Effector memory CD4-positive, alpha-beta T cell (primary cell): ENCODE measurements at places on chromosomes 6 and 20.

- H3K27ac ChIP-seq = no peak overlapping the region
- H3K4me1 ChIP-seq = no peaks in the 10 kb centered on the region
- no peak overlapping the region for H3K4me3 ChIP-seq
- no peaks in the 10 kb centered on the region for H3K27me3 ChIP-seq
Observed at GRCh38 chr6:61809004-61809595, 476.9 kb downstream of the KHDRBS2 start.

DNA sequence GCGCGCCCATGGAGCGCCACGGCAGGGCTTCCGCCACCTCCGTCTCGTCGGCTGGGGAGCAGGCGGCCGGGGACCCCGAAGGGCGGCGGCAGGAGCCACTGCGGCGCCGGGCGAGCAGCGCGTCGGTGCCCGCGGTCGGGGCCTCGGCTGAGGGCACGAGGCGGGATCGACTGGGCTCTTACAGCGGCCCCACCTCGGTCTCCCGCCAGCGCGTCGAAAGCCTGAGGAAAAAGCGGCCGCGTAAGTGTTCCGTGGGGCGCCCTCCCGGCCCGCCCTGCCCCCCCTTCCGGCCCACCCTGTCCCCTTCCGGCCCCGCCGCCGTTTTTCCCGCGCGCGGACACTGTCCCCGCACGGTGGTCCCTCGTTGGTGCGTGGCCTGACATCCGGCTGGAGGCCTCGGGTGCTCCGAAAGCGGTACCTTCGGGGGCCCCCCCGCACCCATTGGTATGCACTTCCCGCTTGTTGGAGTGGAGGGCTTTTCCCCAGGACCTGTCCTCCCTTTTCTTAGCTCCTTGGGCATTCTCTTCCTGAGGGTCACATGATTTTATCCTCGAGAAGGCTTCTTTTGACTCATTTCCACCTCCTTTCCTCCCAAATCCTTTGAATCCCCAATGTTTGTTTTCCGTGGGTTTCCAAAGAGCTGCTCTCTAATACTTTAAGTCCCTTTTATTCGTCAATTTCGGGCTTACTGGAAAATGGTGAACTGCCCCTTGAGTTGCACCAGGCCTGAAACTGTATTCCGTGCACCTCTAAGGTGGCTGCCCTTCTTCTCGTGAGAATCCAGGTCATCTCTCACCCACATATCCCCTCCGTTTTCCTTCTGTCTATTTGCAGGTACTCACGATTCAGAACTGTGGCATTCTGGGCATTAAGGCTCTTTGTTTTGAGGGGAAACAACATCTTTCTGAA, 556 bp downstream of the PANK2 start:
- H3K4me1 ChIP-seq = peaks cover 21% of the 10 kb centered on the region
- H3K27me3 ChIP-seq = no peaks in the 10 kb centered on the region
- H3K27ac ChIP-seq = peak overlapping the region; percentile 76
- no peaks in the 10 kb centered on the region for H3K36me3 ChIP-seq

- no peaks in the 10 kb centered on the region for H3K36me3 ChIP-seq
- no peaks in the 10 kb centered on the region for H3K27me3 ChIP-seq
- H3K4me3 ChIP-seq = no peak overlapping the region
Observed at GRCh38 chr6:10259671-10260070, 155.2 kb downstream of the TFAP2A start.

- H3K36me3 ChIP-seq = no peaks in the 10 kb centered on the region
- H3K27me3 ChIP-seq = no peaks in the 10 kb centered on the region
Observed at GRCh38 chr6:150631984-150632642, 32.4 kb downstream of the PLEKHG1 start.

GRCh38 chr6:111592726-111593511, 12.8 kb downstream of the TRAF3IP2 start:
- H3K27me3 ChIP-seq = no peaks in the 10 kb centered on the region
- H3K4me1 ChIP-seq = no peaks in the 10 kb centered on the region
- H3K4me3 ChIP-seq = no peak overlapping the region
- H3K36me3 ChIP-seq = peaks cover 7% of the 10 kb centered on the region
- no peak overlapping the region for H3K27ac ChIP-seq

- H3K27ac ChIP-seq = no peak within 1 kb of the TSS
- H3K4me1 ChIP-seq = peaks cover 13% of the 10 kb centered on the region
- H3K4me3 ChIP-seq = peak within 1 kb of the TSS; percentile 47
- peak; percentile 19 for DNase-seq
Observed at GRCh38 chr6:159169193-159169555, at the start of gene FNDC1. TSS of gene FNDC1 (plus strand) at chr6:159169400. CDS start at chr6:159169597, 197 bp downstream.
